Dermis microvascular lymphatic vessel endothelial cell (primary cell): ENCODE measurements at places on chromosomes 12 and 14. TPM values are rescaled to one million over a fixed set of nuclear protein-coding genes. Genes with fewer than 3 reads are reported as not detected.

Gene ATXN7L3B
- 19.5 and 28.1 TPM in 2 replicates for total RNA-seq

Gene WSCD2
- total RNA-seq: not detected in 2 replicates

Gene SLC7A8
- 0.13 and 1.0 TPM in 2 replicates for total RNA-seq

Gene C3AR1
- total RNA-seq: 0.13 and 0.26 TPM in 2 replicates

Gene HSPB8
- total RNA-seq: 2.1 and 2.8 TPM in 2 replicates

Gene KRT77
- total RNA-seq: not detected in 2 replicates

Gene OLR1
- total RNA-seq: not detected in 2 replicates

Gene TTC9
- 0.13 and 0.25 TPM in 2 replicates for total RNA-seq

Gene CACNB3
- 6.9 and 8.1 TPM in 2 replicates for total RNA-seq

Gene CD163L1
- total RNA-seq: 16.0 and 23.6 TPM in 2 replicates

Gene PPP4R4
- total RNA-seq: not detected in 2 replicates

Gene PLEKHG7
- not detected in 2 replicates for total RNA-seq

Gene CD27
- not detected in 2 replicates for total RNA-seq

Gene RBM25
- 22.4 and 22.7 TPM in 2 replicates for total RNA-seq

Gene SRRM4
- total RNA-seq: not detected in 2 replicates

Gene SLCO1C1
- not detected in 2 replicates for total RNA-seq

Gene KRT79
- not detected in 2 replicates for total RNA-seq

Gene SRGAP1
- total RNA-seq: 1.3 and 3.2 TPM in 2 replicates

Gene BATF
- total RNA-seq: 5.7 and 6.2 TPM in 2 replicates

Gene GPR162
- 0.51 and 0.76 TPM in 2 replicates for total RNA-seq

Gene ABCC9
- total RNA-seq: under 0.01 TPM in 1 of 2 replicates, not detected in the other

Gene BDKRB2
- total RNA-seq: under 0.01 and 0.26 TPM in 2 replicates

Gene TESPA1
- not detected in 2 replicates for total RNA-seq

Gene TPPP2
- not detected in 2 replicates for total RNA-seq

Gene HOXC4
- total RNA-seq: not detected in 2 replicates

Gene NFE2
- total RNA-seq: not detected in 2 replicates

Gene LALBA
- not detected in 2 replicates for total RNA-seq

Gene PRICKLE1
- total RNA-seq: 9.0 and 16.3 TPM in 2 replicates

Gene SOAT2
- not detected in 2 replicates for total RNA-seq

Gene PGF
- 34.1 and 44.8 TPM in 2 replicates for total RNA-seq

Gene PPTC7
- 6.0 and 9.5 TPM in 2 replicates for total RNA-seq

Gene DDN
- under 0.01 and 0.13 TPM in 2 replicates for total RNA-seq

Gene MANSC4
- total RNA-seq: not detected in 2 replicates

Gene PRB2
- total RNA-seq: not detected in 2 replicates

Gene TAMALIN
- total RNA-seq: 19.4 and 34.0 TPM in 2 replicates

Gene TSPAN8
- not detected in 2 replicates for total RNA-seq

Gene RFX4
- not detected in 2 replicates for total RNA-seq

Gene AQP6
- total RNA-seq: not detected in 2 replicates

Gene MMP14
- total RNA-seq: 74.8 and 81.0 TPM in 2 replicates

Gene MMP17
- total RNA-seq: 3.9 and 13.1 TPM in 2 replicates

Gene ADAMTS20
- not detected in 2 replicates for total RNA-seq

Gene BEST3
- under 0.01 and 0.25 TPM in 2 replicates for total RNA-seq

Gene SLC6A15
- total RNA-seq: 4.7 and 7.7 TPM in 2 replicates

Gene POTEG
- not detected in 2 replicates for total RNA-seq

Gene HOXC13
- not detected in 2 replicates for total RNA-seq

Gene PLXNC1
- total RNA-seq: under 0.01 and 0.13 TPM in 2 replicates

Gene INHBC
- total RNA-seq: not detected in 2 replicates

Gene RNASE4
- 16.2 and 26.9 TPM in 2 replicates for total RNA-seq

Gene SMCO2
- total RNA-seq: 0.13 TPM in 2 replicates

Gene FKBP11
- total RNA-seq: 9.9 and 12.3 TPM in 2 replicates

Gene CIDEB
- total RNA-seq: 1.5 and 2.4 TPM in 2 replicates

Gene ADCY4
- total RNA-seq: 29.3 and 51.2 TPM in 2 replicates
